HCT116 (cell line): ENCODE measurements at places on chromosomes 4 and X. TPM values are rescaled to one million over a fixed set of nuclear protein-coding genes. Genes with fewer than 3 reads are reported as not detected.

DNA sequence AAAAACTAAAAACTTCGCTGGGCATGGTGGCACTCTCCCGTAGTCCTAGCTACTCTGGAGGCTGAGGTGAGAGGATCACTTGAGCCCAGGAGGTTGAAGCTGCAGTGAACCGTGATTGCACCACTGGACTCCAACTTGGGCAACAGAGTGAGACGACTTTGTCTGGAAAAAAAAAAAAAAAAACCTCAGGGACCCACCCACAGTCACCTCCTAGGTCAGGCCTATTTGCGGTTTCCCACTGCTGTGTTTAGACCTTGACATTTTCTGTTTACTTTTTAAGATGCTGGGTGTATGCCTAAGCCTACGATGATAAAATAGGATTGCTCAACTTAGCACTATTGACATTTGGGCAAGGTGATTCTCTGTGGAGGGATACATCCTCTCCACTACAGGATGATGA, 197.4 kb upstream of the TBL1X start:
- no peak for DNase-seq

DNA sequence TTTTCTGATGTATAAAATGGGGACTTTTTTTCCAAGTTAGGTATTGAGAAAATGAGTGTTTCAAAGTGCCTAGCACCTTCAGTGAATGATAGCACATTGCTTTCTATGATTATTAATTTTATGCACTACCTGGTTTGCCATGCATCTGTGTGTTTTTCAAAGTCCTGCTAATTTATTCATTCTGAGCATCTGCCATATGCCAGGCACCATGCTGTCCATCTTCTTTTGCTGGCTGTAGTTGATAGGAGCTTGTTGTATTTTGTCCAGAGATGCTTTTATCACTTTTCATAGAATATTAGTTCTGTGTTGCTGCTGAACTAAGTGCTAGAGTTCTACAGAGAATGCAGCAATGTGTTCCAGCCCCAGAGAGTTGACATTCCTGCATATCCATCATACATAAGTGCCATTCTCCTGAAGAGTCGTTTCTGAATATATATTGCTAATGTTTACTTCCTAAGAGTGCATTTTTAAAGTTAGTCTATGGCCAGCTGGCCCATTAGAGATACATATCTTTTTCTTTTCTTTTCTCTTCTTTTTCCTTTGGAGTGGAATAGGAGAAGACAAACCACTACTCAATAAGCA, 49.0 kb upstream of the CLNK start:
- DNase-seq = no peak

Gene TMSB15B
- 0.39 TPM for total RNA-seq

DNA sequence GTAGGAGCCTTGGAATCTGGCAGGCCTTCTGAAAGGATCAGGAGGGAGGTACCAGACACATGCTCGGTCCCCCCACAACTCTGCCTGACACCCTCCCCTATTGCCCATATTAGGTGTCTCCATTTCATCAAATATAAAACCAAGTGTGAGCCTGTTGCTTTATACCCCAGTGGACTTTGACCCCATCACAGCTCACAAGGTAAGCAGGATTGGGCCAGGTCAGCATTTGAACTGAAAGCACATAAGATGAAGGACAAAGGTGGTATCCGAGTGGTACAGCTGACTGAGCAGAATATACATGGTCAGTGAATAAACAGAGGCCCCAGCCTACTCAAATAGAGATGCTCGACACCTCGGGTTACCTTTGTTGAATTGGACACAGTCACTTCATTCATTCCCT, 20.0 kb downstream of the SLC25A43 start:
- DNase-seq = no peak

GRCh38 chr4:169869490-169869889, 111.7 kb upstream of the HPF1 start:
- DNase-seq = no peak

Gene IL15
- 1.2 TPM for total RNA-seq

Gene DSPP
- total RNA-seq = not detected

GRCh38 chr4:187307131-187307530, 583.5 kb upstream of the FAT1 start:
- no peak for DNase-seq

Gene SHOX
- not detected for total RNA-seq

DNA sequence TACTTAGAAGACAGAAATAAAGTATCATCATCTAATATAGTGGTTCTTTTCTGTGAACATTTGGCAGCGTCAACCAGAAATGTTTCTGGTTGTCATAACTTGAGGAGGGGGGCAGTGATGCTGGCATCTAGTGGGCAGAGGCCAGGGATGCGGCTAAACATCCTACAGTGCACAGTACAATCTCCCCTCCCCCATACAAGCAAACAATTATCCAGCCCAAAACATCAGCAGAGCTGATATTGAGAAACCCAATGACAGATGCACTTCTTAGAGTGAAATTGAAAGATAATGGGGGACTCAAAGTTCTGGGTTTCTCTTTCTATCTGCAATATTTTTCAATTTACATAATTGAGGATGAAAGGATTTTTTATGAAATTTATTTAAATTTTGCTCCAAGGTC, 1.9 kb upstream of the EIF1AX start:
- DNase-seq = no peak
